Astrocyte (in vitro differentiated cells and primary cell): ENCODE measurements at places on chromosomes 13 and 19. TPM values are rescaled to one million over a fixed set of nuclear protein-coding genes. Genes with fewer than 3 reads are reported as not detected.
A peak's percentile ranks its signal among the peaks of the same experiment; 100 is the strongest.

DNA sequence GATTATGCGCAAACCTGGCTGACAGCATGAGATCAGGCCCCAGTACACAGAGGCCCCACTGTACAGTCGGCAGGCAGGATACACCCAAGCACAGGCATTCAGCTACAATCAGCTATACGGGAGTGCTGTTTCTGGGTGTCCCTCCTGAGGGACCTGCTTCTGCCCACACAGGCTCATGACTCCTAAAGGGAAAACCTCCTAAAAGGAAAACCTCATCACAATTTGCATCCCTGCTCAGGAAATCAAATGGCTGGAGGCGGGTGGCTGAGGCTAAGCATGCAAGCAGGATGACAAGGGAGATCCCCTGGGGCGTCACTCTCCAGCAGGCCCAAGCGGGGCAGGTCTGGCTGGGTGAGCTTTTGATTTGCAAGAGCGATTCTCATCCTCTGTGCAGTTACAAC lies 99.8 kb downstream of the CRYL1 start:
- DNase-seq, result no peak

- no peak for DNase-seq
Observed at GRCh38 chr13:40228496-40228895, 437.9 kb downstream of the FOXO1 start.

DNA sequence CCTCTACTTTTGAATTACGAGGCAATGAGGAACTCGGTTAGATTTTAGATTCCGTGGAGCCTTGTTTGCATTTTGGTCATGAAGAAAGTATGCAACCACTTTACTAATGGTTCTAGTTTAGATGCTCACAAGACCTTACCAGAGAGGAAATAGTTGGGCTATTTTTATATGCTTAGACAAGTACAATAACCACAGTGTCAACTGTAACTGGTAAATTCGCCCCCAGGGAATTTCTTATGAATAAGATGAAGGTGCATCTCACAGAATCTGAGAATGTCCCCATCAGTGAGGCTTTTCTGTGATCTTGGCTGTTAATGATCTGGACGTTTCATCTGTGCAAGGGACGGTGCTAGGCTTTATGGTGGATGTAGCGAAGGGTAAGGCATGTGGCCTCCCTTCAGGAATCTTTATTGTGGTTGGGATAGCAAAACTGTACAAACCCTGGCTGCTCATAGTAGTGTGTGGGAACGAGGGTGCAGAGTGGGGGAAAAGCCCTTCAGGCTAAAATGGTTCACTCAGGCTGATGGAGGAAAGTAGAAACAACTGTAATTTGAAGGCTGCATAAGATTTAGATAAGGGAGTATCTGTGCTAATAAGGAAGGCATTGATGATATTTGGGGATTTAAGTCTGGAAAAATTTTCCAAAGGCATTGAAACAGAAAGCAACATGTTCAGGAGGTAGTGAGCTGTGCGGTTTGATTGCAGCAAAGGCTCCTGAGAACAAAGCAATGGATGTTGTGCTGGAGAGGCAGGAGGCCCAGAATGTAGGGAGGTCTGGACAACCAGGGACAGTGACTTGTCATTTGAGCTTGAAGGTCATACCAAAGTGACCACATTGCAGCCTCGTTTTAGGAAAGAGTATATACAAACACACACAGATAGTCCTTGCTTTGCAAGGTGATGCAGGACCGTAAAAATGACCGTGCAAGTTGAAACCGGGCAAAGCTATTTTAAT lies 28.4 kb downstream of the UBAC2 start:
- DNase-seq, result peak; percentile 94

DNA sequence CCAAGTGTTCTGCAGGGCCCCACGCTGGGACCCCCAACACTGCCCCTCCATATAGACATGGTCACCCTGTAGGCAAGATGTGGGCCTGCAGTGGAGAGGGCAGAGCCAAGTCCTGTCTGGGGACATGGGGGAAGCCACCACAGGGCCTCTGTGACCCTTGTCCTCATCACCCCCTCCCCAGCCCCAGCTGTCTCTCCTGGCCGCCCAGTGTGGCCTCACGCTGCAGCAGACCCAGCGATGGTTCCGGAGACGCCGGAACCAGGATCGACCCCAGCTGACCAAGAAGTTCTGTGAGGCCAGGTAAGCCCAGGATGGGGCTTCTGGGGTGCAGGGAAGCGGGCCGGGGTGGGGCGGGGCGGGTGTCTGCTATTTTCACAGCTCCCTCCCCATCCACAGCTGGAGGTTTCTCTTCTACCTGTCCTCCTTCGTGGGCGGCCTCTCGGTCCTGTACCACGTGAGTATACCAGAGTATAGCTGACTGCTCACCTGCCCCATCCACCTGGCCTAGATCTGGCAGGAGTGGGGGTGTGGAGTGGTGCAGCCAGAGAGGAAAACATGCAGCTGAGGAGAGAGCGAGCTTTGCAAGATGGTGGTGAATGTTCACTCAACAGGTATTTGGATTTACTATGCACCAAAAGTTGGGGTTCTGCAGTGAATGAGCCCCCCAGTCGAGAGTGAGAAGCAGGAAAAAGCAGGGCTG lies 46.4 kb downstream of the CERS4 start:
- no peak for DNase-seq

Gene ITGBL1
- 0.14 and 0.22 TPM in 2 replicates for total RNA-seq
